ENCODE measurements at places on chromosomes 3 and 15. TPM values are rescaled to one million over a fixed set of nuclear protein-coding genes. Genes with fewer than 3 reads are reported as not detected.

Gene SH3GL3
- not detected for total RNA-seq

Gene HYAL1
- total RNA-seq, result 0.26 TPM

Gene LDHAL6B
- total RNA-seq, result not detected

Gene BNC1
- total RNA-seq, result 5.1 TPM

Data from myocyte (in vitro differentiated cells).